ENCODE measurements at places on chromosomes 16 and 17.

DNA sequence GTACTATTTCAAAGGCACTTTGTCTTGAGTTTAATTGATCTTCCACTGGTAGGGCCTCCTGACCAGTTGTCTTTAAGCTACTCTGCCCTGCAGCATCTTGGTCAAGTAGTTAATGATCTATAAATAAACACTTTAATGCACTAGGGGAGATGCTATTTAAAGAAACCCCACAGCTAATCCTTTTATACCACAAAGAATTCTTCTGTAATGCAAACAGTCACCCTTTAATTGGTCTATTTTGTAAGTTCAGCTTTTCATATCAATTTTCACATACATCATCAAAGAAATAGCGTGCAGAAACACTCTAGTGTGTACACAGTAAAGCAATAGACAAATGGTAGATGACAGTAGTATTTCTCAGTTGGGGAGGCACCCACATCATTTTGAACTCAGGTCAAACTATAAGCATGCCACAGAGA is 70.3 kb downstream of the PMP22 start:
- peak; percentile 12 for DNase-seq

DNA sequence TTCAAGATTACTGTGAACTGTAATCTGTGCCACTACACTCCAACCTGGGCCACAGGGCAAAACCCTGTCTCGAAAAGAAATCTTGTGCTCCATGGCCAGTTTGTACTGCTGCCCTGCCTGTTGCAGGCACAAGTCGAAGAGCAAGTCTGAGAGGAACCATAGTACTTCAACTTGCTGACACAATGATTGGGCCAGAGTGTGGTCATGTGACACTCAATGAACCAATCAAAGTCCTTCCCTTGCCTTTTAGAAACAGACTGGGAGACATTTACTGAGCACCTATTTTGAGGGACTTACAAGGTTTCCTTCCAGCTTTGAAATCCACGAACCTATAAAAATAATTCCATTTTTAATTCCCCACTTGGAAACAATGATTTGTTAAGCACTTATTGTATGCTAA is 39.8 kb upstream of the TMC5 start:
- no peak for DNase-seq

- no peak for DNase-seq
These were observed 3.5 kb upstream of the BCL6B start for GRCh38 chr17:7019367-7019766.

DNA sequence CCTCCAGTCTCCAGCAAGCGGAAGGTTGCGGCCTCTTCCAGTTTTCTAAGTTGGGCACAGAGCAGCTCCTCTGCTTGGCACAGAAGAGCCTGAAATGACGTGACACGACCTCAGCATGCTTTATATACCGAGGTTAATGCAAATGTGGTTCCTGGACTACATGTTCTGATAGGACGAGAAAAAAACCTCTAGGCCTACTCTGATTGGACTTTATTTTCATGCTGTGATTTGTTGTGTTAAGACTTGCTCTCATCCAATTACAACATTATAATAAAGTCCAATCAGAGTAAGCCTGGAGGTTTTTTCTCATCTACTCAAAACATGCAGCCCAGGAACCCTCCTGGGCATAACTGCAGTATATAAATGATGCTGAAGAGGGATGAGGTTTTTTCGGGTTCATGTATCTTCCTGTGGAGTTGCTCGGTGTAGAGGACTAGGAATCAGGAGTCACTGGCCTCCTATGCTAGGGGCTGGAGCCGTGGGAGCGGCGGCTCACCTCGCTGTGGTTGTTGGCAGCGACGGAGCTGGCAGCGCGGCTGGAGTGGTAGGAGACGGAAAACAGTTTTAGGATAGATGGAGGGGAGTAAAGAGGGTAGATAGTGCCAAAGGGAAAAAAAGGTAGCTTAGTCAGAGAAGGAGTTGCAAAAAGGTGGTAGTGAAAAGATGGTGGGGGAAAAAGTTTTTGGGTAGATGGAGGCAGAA is 878.0 kb downstream of the KCNJ18 start:
- DNase-seq = no peak

DNA sequence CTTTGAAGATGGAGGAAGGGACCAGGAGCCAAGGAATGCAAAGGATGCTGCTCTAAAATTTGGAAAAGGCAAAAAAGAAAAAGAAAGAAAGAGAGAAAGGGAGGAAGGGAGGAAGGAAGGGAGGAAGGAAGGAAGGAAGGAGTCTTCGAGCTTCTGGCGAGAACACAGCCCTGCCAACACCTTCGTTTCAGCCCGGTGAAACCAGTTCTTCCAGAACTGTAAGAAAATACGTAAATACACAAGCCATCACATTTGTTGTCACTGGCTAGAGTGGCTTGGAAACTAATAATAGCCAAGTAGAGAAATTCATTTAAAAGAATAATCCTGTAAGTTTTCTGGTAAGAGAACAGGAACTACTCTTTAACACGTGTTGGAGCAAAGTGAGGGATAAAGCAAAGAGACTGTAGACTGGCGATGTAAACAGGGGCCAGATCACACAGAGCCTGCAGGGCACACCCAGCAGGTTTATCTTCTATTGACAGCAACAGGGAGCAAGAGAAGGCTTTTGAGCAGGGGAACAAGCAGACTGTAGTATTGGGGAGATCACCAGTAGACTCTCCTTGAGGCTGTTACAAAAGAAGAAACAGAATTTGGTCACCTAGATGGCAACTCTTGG is 188.7 kb upstream of the MPHOSPH6 start:
- DNase-seq = no peak

- no peak for DNase-seq
These were observed 2.9 kb upstream of the KIFC3 start for GRCh38 chr16:57805176-57805575.

DNA sequence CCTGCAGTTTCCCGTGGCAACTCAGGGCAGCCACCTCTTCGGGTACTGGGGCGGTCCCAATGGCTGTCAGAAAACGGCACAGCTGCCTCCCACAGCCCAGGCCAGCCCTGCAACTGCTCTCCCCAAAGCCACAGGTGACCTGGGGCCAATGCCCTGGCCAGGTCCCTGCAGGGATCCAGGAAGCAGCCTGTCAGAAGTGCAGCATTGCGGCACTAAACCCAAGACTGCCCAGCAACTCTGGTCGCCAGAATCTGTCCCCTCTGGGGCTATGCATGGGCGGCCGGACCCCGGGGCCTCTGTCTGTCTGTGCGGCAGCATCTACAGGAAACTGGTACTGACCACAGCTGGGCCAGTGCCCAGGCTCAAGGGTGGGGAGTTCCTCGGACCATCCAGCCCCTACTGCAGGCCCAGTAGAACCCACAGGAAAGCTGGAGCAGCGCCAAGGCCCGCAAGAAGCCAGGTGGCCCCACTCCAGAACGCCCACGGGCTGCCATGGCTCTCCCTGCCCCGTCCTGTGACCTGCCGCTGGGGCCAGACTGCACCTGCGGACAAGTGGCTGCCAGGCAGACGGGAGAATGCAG is 5.5 kb downstream of the CYBC1 start:
- no peak for DNase-seq

- DNase-seq = no peak
These were observed 60.4 kb upstream of the RPH3AL start for GRCh38 chr17:413016-413350.

GRCh38 chr16:79850348-79850747 is 249.8 kb upstream of the MAF start:
- no peak for DNase-seq

DNA sequence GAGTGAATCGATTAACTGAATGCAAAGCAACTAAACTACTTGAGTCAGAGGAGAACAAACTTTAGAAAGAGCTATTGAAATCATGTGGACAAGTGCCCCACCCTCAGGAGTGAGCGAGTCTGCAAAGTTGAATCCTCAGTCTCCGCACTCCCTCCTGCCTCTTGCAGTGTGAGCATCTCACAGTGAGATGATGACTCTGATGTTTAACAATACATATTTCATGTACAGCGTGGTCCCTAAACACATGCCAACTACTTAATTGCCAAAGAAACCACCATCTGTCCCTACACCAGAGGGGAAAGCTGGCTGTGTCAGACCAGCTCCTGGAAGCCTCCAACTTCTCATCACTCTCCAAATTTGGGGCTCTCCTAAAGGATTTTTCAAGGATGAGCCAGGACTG is 31.2 kb downstream of the PIMREG start:
- DNase-seq = no peak

DNA sequence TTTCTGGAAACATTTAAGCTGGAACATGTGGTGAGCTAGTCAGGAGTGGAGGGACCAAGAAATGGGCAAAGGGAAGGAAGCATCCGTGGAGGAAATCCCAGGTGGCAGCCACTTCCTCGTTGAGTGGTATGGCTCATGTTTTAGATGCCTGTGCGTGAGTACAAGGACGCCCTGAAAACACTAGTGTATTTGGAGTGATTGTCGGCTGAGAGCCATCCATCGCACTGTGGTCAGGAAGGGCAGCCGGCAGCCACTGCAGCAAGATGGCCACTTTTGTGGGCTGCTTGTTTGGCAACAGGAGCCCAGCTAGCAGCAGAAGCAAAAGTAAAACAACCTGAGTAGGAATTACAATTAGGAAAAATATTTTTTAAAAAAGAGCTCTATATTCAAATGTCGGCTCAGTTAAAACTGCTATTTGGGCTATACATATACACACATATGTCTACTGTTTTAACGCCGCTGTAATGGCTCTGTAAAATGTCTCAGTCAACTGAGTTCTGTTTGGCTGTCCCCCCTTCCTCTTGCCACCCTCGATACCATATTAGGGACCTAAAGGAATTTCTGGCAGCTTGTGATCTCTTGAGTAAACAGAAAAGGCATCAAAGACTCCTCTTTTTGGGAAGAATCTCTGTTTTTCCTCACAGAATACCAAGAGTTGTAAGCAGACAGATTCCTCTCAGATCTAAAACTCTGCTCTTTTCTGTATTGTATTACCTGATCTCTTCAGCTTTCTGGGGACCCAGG is 39.2 kb downstream of the BRD7 start:
- DNase-seq = no peak

GRCh38 chr17:1484676-1485422 is 7.6 kb downstream of the MYO1C start:
- peak; percentile 41 for DNase-seq

DNA sequence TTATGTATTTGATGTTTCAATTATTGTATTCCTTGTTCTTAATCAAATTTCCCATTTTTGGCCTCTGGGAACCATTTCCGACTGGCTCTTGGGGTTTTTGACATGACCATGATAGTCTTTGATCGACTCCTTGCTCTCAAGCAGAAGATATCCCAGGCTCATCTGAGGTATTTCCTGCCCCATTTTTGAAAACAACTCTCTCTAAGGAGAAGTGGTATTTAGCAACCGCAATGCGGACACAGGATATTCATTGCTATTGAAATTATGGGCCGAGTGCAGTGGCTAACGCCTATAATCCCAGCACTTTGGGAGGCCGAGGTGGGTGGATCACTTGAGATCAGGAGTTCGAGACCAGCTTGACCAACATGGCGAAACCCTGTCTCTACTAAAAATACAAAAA is 5.5 kb downstream of the TANGO6 start:
- DNase-seq = no peak

DNA sequence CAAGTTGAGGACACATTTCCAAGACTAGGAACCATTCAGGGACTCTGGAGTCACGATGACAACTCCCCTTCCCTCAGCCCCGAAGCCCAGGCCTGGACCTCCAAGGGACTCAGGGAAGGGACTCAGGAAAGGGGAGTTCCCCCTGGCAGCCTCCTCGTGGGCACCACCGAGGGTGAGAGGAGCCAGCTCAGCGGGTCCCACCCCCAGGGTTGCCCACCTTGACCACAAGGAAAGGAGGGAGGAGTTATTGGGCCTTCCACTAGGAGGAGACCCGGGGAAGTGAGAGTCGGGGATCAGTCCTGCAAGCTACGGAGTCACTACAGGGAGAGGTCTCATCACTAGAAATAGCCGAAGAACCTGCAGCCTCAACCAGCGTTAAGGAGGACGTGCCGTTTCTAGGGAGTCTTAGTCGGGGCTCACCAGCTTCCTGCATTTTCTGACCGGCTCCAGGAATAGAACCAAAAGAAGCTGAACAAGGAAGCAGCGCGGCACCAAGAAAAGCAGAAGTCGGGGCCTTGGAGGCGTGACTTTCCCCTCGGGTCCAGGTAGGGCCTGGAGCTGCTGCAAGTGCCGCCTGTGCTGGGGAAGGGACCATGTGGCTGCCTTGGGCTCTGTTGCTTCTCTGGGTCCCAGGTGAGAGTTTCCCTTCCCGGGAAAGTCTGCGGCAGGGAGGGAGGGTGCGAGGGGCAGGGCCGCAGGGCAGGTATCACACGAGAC is at the start of gene CD300A:
CD300A (plus strand) TSS at position 524 of the 717 bp plus-strand sequence; CDS start at position 594, 70 bp downstream.
- no peak for DNase-seq

All from SHP77 treated with DMSO at 0.1 percent for 48 hours (cell line).